BJ (cell line): ENCODE measurements at places on chromosomes 7 and 10.

- DNase-seq = peak; percentile 97
Observed at GRCh38 chr10:119246862-119247549, 39.6 kb downstream of the GRK5 start.

- no peak for DNase-seq
Observed at GRCh38 chr7:124376111-124376510, 343.2 kb upstream of the TMEM229A start.

DNA sequence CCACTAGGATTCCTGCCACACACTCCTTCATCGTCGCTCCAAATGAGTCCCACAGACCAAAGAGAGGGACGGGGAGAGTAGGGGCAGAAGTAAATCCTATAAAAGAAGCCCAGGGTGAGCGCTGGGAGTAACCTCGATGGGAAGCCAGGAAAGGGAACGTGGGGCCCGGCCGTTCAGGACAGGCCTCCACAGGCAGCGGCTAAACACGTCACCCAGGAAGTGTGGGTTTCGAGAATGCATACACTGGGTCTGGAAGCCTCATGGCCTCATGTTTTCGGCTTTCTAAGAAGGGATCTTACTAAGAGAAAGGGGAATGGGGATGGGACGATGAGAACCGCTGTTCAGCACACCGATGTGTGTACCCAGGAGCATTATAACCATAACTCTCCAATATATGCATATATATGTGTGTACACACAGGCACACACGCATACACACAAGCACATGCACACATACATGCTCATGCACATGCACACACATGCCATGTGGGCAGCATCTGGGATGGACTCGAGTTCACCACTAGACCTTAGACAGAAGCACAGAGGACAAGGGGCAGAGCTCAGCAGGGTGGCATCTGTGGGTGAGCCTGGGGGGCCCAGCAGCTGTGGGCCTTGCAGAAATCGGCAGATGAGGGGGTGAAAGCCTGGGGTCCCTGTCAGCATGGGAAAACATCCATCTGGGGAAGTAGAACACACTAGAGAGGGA lies 14.8 kb upstream of the CNPY1 start:
- DNase-seq = no peak

GRCh38 chr10:113534423-113534822 lies 18.4 kb upstream of the HABP2 start:
- no peak for DNase-seq

GRCh38 chr7:1229956-1230355 lies 2.7 kb upstream of the UNCX start:
- DNase-seq = no peak

GRCh38 chr7:51444936-51445335 lies 128.3 kb upstream of the COBL start:
- DNase-seq = no peak

DNA sequence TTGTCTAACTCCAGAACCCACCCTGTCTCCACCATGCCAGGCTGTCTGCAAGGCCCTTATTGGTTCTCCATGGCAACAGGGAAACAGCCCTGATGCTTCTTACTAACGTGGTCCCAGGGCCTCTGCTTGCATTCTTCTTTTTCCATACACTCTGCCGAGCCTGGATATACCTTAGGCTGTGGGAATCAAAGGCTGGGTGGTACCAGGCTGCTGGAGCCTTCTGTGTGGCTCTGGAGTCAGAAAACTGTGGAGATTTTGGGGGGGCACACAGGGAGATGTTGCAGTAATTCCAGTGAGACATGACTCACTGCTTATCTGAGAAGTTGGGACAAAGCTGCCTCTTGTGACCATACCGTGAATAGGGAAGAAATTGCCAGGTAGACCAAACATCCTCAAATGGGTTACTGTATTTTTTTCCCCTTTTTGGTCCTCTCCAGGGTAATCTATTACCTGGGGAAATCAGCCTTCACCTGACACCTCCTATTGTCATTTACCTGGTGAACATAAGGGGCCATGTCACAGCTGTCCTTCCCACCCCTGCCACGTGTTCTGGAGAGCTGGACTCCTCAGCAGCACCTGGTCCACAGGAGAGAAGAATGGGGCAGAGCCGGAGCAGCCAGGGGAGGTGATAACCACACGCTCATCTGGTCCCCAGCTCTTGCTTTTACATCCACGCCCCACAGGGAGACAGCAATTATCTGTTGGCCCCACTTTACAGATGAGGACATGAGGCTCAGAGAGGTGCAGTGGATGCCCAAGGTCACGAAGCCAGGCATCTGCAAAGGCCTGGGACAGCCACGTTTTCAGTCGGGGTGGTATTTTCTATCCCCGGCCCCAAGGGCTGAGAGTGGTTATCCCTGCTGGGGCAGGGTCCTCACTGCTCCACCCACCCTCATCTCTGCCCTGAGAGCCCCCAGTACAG lies 4.6 kb downstream of the CHST3 start:
- no peak for DNase-seq

DNA sequence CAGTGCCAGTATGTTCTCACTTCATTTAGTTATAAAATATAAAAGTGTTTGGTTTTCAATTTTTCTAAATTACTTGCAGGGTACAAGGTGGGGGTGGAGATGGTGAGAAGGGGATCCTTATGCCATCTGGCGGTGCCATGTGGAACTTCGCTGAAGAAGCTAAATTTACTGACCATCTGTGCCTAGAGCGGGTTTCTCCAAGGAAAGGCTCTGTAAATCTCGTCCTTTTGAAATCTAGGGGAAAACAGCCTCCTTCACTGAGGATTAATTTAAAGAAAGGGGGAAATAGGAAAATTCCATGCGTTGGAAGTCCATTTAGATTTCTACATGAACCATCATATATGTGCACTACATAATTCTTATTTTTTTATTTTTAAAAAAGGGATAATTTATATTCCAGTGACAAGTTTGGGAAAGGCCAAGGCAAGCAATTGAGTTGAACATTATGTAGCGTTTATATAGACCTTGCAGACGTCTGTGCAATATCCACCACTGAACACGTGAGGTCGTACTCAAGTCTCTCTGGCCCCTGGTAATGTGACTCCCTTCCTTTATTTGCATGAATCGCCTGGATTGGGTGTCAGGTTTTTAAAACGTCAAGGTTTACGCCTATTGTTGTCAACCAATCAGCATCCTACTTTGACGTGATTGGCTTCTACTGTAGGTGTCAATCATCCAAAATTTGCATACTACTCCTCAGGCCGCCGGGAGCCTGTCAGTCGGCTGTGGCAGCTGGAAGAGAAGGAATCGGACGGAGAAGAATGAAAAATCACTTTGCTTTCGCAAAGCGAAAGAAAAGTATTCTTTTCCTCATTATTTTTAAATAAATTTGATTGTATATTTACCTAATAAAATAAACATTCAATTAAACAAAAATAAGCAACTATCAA lies 297.1 kb upstream of the NFE2L3 start:
- DNase-seq = peak; percentile 91

DNA sequence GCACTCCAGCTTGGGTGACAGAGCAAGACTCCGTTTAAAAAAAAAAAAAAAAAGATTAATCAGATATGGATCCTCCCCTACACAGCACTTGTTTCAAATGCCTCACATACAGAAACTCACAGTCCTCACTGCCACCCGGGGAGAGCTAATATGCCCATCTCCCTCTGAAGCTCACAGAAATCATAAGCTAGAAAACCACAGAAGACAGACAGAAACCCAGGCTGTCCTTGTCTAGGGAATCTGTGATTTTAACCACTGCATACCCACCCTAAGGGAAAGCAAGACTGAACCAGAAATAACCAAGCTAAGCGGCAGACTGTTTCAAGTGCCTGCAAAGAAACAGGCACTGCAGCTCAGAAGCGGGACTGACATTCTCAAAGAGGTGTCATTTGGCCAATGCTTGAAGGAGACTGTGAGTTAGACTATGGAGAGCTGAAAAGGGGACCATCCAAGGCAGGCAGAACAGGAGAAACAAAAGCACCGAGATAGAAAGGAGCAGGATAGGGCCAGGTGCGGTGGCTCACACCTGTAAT lies 37.6 kb downstream of the SLC37A3 start:
- no peak for DNase-seq

- no peak for DNase-seq
Observed at GRCh38 chr7:47422611-47423010, 159.3 kb downstream of the TNS3 start.

DNA sequence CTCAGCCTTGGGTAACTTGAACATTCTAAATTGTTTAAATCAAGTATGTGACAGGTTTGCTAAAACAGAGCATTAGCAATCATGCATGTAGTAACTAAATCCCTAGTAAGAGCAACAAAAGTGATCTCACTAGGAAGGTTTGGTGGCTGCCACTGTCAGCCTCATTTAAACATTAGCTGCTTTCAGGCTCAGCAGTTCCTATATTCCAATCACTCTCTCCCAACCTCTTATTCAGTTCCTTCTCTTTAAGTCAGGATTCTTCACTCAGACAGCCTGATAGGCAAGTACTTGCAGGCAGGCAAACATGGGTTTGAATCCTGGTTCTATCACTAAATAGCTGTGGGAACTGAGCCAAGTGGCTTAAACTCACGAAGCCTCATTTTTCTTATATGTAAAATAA lies 3.6 kb downstream of the CREB3L2 start:
- no peak for DNase-seq

GRCh38 chr10:34762603-34763299 lies 52.3 kb downstream of the PARD3 start:
- DNase-seq = no peak

GRCh38 chr7:101031082-101031481 lies 11.2 kb downstream of the MUC17 start:
- DNase-seq = no peak

GRCh38 chr10:103451831-103452505 lies at the start of gene CALHM2:
Gene CALHM2, minus strand, starts transcription at chr10:103452370. Its CDS starts 2,429 bp downstream, at chr10:103449941.
- no peak for DNase-seq

DNA sequence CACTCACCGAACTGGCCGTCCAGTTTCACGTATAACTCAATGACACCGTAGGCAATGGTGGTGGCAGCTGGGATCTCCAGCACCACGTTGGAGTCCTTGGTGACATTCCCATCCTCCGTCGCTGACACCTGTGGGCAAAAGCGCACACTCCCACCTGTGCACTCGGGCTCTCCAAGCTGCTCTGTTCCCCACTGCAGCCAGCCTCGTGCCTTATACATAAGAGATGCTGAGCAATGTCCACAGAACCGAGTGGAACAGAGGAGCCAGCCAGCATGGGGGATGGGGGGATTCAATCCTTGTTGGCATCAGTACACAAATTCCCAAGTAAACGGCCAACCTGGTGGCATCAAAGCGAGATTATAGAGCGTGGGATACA lies 40.0 kb downstream of the GSDME start:
- no peak for DNase-seq

- DNase-seq = no peak
Observed at GRCh38 chr7:71255537-71256178, 123.7 kb downstream of the GALNT17 start.

- peak; percentile 48 for DNase-seq
Observed at GRCh38 chr7:130461272-130461671, 20.5 kb upstream of the CEP41 start.

GRCh38 chr7:154759989-154760388 lies 242.9 kb downstream of the PAXIP1 start:
- DNase-seq = no peak

- no peak for DNase-seq
Observed at GRCh38 chr10:133385214-133385613, 6.2 kb downstream of the PAOX start.

- DNase-seq = peak; percentile 57
Observed at GRCh38 chr10:43822631-43823580, 174.2 kb upstream of the ZNF32 start.

DNA sequence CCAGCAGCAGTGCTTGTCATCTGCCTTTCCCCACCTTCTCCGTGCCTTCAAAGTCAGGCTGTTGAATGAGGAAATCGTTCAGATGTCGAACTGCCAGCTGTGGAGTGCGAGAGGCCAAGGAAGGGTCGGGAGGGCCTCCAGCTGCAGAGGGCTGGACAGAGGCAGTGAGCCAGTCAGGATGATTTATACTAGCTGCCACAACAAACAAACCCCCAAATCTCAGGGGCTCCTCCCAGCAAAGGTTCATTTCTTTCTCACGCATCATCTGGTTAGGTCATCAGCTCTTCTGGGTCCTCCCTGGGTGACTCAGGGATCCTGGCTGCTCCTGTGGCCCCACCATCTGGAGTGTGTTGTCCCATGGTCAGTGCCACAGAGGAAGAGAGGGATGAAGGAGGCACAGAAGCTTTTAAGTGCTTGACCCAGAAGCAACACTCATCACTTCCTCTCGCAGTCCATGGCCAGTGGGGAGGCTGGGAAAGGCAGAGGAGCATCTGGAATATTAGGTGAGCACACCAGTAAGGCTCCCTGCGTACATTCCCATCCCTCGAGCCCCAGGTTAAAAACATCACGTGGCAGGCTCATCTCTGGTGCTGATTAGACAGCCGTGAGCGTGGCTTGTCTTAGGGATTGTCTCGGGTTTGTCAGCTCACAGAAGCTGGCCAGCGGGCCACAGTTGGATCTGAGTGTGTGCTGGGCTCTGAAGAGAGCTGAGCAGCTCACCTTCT lies 140.7 kb downstream of the RGS10 start:
- peak; percentile 99 for DNase-seq

GRCh38 chr10:470339-471003 lies 219.0 kb downstream of the DIP2C start:
- DNase-seq = no peak

GRCh38 chr7:134567368-134567767 lies 18.5 kb downstream of the AKR1B15 start:
- no peak for DNase-seq

- no peak for DNase-seq
Observed at GRCh38 chr10:75375838-75376237, 25.7 kb downstream of the ZNF503 start.

- no peak for DNase-seq
Observed at GRCh38 chr10:97939446-97939990, 89.9 kb downstream of the GOLGA7B start.

DNA sequence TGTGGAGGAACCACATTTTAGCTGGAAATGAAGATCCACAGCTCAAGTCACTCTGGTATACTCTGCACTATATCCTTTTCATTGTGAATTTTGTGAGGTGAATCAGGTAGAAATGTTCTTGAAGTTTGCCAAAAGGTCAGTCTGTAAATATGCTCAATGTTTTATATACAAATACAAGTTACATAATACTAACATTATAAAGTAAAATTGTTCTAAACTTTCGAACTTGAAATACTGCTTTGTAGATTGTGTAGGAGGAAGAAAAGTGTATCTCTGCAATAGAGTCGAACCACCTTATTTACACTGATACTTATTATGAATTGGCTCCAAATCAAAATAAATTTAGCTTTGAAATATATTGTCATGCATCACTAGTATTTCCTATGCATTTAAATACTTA lies 7.0 kb downstream of the MIOS start:
- DNase-seq = no peak

GRCh38 chr7:305410-306151 lies 15.6 kb downstream of the FOXL3 start:
- no peak for DNase-seq

DNA sequence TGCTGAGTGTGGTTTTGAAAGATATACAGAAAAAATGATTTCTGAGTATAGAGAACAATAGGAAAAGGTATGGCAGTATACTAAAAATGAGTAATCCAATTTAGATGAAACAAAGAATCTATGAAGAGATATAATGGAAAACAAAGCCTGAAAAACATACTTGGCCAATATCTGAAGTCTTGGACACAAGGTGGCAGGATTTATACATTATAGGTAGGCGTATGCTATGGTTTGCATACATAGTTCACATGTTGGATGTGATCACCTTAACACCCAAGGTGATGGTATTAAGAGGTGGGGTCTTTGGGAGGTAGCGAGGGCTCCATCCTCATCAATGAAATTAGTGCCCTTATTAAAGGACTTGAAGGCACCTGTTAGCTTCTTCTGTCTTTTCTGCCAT lies 34.5 kb upstream of the BPGM start:
- no peak for DNase-seq

- no peak for DNase-seq
Observed at GRCh38 chr7:38229386-38229785, 44.0 kb downstream of the TARP start.
